GM06990 (cell line): ENCODE measurements at places on chromosomes 2 and 18.

GRCh38 chr2:172829229-172829628 is 93.6 kb downstream of the RAPGEF4 start:
- no peak for DNase-seq

GRCh38 chr18:9410515-9410914 is 64.8 kb upstream of the RALBP1 start:
- no peak for DNase-seq

DNA sequence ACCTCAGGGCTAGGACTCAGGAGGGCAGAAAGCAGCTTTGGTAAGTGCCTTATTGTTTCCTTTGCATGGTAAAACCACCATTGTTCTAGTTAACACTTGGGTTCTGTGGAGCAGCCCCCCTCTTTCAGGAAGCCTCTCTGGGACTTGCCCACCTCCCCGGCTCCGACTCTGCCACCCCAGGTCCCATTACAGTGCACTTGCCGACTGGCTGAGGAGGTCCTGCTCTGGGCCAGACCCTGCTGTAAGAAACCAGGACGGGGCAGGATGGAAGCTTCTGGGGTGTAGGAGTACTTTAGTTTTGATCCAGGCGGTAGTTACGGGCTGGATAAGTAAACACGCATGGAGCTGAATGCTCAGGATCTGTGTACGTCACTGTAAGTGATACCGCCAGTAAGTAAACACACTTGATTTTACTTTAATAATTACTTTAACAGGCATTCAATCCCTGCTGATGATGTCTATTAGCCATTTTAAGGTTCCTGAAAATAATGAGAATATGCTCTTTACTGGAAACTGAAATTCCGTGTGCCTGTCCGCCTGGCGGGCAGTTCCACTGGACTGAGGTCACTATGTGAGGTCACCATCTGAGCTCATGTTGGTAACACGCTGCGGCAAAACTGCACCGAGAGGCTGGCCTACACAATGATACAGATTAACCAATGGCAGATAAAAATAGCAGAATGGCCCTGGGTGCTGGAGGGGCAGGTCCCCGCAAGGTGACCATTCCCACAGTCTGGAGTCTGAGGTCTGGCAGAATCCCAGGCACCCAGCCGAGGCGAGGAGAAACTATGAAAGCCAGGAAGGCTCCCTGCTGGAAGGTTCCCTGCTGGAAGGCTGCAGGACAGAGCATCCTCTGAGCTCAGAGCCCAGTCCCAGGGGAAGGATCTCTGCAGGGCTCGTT is 25.2 kb downstream of the HS1BP3 start:
- no peak for DNase-seq

DNA sequence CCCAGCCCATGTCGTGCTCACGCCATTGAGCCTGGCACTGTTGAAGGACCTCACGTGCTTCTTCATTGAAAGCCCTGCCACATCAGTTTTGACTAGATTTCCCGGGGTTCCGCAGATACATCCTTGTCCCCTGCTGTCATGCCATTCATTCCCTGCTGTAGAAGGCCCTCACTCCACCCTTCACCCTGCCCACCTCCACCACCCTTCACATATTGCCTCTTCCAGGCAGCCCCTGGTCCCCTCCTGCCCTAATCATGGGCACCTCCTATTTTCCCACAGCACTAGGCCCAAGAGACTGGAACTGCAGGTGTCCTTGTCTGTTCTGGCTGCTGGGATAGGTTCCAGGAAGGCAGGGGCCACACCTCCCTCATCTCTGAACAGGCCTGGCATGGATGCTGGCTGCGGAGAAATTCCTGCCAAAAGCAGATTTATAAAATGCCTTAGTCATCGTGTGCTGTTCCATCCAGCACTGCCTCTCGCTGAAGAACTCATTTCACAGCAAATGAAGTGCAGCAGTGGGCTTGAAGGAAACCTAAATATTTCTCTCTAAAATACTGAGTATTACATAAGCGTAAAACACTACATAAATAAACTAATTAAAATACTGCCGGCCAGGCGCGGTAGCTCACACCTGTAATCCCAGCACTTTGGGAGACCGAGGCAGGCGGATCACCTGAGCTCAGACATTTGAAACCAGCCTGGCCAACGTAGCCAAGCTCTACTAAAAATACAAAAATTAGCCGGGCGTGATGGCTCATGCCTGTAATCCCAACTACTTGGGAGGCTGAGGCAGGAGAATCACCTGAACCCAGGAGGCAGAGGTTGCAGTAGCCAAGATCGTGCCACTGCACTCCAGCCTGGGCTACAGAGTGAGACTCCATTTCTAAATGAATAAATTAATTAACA is 38.4 kb downstream of the EIF4E2 start:
- no peak for DNase-seq

GRCh38 chr18:24271381-24272228 is 126.0 kb downstream of the OSBPL1A start:
- DNase-seq: peak; percentile 29

DNA sequence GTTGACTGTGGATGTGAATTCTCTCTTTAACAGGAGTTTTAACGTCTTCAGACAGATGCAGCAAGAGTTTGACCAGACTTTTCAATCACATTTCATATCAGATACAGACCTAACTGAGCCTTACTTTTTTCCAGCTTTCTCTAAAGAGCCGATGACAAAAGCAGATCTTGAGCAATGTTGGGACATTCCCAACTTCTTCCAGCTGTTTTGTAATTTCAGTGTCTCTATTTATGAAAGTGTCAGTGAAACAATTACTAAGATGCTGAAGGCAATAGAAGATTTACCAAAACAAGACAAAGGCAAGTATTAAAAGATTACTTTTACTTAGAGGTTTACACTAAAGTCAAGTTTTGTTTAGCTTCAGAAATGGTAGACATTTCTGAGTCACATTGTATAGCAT is 30.2 kb upstream of the TYMS start:
- no peak for DNase-seq

- no peak for DNase-seq
Measured at GRCh38 chr2:75772908-75773630, 62.4 kb upstream of the GCFC2 start.

- no peak for DNase-seq
Measured at GRCh38 chr2:230899287-230899686, 25.8 kb downstream of the GPR55 start.

GRCh38 chr2:974054-974453 is 23.4 kb downstream of the SNTG2 start:
- DNase-seq: no peak
